ENCODE measurements at places on chromosomes 1 and 21.

GRCh38 chr1:74586253-74586897 lies 74.0 kb upstream of the LRRC53 start:
- DNase-seq = no peak

GRCh38 chr1:41849211-41849759 lies 69.4 kb downstream of the HIVEP3 start:
- DNase-seq = no peak

- no peak for DNase-seq
Measured at GRCh38 chr1:246678816-246679793, 45.1 kb upstream of the SCCPDH start.

DNA sequence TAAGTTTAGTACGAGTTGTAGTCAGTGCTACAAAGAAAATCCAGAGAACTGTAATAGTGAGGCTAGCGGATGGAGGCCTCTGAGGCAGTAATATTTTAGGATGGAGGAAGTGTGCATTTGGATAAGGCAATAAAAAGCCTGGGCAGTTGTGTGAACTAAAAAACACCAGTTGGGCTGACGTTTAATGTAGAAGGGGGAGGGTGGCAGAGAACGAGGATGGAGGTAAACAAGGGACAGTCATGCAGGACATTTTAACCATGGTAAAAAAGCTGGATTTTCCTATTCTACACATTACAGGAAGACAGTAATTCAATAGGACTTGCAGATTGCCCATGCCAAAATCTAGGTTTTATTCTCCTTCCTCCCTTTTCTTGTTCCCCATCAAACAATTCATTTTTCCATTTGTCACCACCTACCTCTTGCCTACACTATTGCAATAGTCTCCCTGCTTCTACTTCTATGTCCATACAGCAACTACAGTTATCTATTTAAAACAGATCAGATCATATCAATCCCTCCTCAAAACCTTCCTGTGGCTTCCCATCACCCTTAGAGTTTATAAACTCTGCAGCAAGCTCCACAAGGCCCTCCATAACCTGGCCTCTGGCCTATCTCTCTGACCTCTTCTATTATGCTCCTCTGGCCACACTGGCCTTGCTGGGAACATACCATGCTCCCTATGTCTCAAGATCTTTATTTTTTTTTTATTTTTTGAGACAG lies 27.7 kb downstream of the ERO1B start:
- no peak for DNase-seq

- no peak for DNase-seq
Measured at GRCh38 chr1:223226271-223226670, 83.2 kb upstream of the TLR5 start.

DNA sequence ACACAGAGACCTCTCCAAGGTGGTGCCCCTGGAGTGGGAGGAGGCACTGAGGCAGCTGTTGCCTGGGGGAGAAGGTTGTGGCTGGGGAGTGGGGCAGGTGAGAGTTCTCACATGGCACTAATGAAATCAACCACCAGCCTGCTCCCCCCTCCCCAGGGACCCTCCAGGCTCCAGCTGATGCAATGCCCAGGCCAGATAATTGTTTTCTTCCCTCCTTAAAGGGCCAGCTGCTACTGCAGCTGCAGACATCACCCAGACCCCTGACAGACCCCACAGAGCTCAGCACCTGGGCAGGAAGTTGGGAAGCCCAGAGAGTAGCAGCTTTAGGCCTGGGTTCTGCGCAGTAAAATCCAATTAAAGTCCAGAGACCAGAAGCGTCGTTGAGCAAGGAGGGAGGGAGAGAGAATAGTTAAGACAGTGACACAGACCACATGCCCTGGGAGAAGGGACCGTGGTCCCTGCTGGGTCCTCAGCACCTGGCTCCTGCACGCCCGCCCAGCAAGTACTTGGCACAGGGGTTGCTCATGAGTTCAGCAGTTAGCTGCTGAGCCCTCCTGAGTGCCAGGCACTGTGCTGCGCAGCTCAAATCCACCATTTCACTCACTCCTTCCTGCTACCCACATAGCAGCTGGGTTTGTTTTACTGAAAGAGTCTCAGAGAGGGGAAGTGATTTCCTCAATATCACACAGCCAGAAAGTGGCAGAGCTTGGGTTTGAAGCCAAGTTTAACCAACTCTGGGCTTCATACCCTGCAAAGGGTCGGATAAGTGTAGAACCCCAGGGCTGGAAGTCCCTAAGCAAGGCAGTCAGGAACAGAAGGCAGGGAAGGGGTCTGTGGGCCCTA lies 1.9 kb downstream of the RIMS3 start:
- no peak for DNase-seq

DNA sequence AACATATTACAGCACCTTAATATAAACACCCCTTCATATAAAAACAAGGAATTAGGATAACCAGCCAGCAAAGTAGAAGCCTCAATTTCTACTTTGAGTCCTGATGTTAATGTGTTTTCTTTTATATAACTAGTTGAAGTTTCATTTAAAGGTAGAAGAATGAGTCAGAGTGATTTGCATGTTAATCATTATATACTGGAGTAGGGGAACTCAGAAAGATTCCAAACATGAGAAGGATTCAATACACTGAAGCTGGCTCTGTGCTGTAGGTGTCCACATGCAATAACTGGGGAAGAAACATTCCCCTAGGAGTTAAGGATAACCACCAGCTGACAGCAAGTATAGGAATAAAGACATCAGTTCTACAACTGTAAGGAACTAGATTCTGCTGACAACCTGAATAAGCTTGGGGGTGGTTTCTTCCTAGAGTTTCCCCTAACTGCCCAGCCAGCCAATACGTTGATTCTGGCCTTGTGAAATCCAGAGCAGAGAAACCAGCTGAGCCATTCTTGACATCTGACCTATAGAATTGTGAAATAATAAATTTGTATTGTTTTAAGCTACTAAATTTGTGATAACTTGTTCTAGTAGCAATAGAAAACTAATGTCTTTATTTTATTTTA lies 33.4 kb upstream of the RNPC3 start:
- no peak for DNase-seq

DNA sequence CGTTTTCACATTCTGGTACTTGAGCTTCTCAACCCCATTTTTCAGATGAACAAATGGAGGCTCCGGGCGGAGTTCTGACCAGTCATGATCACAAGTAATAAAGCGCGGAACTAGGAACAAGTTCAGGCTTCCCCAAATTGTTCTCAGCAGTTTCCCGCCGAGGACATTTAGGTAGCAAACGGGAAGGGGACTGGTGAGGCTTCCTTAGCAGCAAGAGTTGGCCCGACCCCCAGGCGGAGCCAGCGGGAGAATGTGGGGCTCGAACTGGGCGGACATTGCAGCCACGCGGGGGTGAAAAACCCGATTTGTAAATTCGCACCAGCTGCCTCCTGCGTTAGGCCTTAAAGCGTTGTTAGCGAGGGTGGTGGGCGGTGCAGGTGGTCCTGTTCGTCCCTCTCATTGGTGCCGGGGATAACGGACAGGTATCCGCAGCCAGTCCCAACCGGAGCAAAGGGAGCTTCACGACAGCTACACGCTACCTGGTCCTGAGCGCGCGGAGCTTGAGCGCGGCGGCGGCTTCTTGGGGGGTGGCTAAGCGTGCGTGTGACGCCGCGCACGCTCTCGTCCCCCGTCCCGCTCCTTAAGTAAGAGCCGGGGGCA lies 15.3 kb downstream of the SEMA6C start:
- DNase-seq = peak; percentile 52

DNA sequence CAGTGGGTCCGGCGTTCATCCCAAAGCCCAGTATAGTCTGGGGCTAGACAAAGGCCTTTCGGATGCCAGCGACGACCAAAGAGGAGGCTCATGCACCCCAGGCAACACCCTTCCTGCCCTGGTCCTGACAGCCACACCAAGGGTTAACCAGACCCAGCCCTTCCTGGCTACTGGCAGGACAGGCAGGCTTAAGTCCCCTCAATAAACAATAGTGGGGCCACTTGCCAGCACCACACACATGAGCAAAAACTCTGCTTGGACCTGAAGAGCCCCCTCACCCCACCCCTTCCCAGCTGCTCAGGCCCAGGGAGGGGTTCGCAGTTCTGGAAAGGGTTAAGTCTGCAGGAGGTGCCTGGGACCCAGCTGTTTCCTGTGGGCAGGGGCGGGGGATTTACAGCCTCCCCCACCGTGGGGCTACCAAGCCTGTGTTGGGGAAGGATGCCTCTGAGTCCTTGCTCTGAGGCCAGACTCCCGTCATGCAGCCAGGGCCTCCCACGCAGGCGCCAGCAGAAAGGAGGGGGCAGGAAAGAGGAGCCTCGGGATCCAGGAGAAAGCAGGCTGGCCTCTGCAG lies 18.2 kb downstream of the PHLDA3 start:
- peak; percentile 59 for DNase-seq

DNA sequence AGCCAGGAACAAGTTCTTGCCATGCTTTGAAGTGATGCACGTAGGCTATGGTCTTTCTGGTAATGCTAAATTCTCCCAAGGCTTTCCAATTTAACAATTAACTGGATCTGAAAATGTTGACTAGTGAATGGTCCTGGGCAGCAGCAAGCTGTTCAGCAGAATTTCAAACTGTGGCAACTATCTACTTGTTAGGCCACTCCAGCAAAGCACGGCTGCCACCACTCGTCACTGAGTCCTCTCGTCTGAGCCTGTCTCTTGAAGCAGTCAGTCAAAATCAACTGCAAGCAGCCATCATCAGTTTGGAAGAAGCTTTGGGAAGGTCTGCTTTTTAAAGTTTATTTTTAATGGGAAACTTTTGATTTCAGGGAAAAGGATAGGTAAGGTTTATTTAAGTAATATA lies 6.1 kb downstream of the FLVCR1 start:
- DNase-seq = no peak

DNA sequence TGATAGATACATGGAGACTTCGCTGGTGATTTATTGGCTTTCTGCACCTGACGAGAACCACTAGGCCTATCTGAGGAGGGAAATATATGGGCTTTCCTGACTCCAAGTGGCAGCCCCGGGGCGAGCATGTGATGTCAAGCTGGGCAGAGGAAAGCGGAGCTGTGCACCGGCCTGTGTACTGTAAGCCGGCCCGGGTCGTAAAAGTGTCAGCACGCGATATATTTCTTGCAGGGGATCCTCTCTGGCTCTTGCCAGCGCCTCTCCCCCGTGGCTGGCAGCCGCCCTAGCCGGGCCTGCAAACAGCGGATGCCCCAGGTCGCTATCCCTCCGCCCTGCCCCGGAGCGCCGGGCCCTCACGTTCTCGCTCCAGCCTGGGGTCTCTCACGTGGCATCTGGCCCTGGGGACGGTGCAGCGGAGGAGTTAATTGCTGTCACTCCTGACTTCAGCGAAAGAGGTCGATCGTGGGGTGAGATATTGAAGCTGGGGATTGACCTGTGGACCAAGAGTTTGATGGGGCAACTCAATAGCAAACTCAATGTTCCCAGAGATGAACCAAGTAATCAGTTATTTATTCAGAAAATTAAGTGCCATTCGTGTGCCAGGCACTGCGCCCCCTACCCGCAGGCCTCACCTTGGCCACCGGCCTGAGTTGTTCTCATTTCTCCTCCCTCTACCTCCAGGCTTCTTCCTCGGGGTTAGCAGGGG lies 41.0 kb upstream of the HAO2 start:
- no peak for DNase-seq

- no peak for DNase-seq
Measured at GRCh38 chr21:37711286-37711829, 204.9 kb downstream of the KCNJ6 start.

- no peak for DNase-seq
Measured at GRCh38 chr1:46039571-46040052, 92.8 kb downstream of the PIK3R3 start.

DNA sequence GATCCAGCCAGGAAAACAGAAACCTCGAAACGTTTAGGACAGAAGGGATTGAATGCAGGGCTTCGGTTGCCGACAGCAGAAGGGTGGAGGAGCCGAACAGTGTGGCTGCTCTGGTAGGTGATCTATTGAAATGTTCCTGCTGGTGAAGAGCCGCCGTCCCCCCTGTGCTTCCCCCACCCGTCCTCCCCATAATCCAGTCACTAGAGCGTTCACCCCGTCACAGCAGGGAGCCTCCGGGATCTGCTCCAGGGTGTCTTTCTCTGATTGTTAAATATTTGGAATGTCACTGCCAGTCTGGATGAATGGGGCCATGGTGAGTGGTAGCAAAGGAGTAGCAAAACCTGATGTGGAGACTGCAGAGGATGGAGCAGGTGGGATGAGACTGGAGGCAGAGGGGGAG lies 255.1 kb upstream of the CSF3R start:
- DNase-seq = no peak

- DNase-seq = no peak
Measured at GRCh38 chr1:7912145-7912544, 28.5 kb downstream of the TNFRSF9 start.

DNA sequence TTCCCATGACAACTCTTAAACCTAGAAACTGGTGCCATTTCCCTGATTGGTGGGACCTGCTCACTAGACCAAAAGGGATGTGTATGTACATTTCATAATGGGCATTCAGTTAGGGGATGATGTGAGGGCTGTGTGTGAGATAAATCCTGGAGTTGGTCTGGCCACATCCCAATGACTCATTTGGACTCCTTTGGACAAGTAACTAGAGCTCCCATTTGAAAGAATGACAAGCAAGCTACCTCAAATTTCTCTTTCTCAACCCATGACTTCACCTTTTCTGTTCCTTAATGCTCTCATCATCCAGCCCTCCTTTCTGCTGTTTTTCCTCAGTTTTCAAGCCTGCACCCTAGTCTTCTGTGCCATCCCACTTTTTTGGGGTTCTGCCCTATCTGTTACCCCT lies 27.9 kb downstream of the EBNA1BP2 start:
- DNase-seq = no peak

GRCh38 chr21:42424914-42425541 lies 21.3 kb downstream of the UBASH3A start:
- no peak for DNase-seq

DNA sequence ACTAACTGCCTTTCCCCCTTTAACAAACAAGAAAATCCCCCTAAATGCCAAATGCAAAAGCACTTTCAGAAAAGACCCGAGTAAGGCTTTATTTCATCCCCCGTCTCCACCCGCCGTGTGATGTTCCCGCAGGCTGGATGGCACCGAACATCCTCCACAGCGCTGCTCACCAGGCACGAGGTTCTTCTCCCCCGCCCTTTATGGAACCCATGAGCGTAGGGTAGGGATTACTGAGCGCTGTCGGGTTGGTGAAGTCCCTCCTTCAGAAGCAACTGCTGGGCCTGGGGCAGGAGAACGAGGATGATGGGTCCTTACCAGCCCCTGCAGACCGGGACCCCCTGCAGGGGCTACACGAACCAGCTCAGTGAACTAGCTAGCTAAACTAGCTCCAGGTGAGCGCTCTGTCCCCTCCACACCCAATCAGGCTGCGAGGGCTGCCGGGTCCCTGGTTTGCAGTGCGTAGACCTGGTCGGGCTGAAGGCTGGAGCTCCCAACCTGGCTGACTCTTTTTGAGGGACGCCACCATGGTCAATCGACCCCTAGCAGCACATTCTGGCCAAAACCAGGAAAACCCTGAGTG lies 80.4 kb downstream of the ITPKB start:
- no peak for DNase-seq

DNA sequence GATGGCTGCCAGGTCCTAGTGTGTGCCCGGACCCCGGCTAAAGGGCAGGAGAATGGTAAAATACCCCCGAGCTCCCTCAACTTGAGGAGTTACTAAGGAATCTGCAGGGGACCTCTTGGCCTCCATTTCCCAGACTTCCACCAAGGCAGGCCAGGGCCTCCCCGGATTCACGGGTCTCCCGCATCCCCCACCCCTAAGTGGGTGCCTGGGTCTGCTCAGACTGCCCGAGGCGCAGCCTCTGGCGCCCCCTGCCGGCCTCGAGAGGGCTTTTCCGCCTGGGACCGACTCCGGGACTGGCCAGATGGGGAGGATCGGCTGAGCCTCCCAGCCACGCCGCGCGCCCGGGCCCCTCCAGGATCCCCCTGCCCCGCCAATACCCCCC lies 1.7 kb downstream of the PLEKHG5 start:
- peak; percentile 29 for DNase-seq

- no peak for DNase-seq
Measured at GRCh38 chr1:74681001-74681400, 7.4 kb upstream of the ERICH3 start.
